ENCODE measurements at places on chromosomes 1 and 21. TPM values are rescaled to one million over a fixed set of nuclear protein-coding genes. Genes with fewer than 3 reads are reported as not detected.

Gene CLDN19
- not detected for total RNA-seq

Gene OR2T29
- not detected for total RNA-seq

Gene LDLRAD2
- not detected for total RNA-seq

Gene PTPRF
- total RNA-seq, result 7.7 TPM

Gene HOOK1
- total RNA-seq, result 7.3 TPM

Gene NCAM2
- total RNA-seq, result 5.4 TPM

Gene UTS2
- not detected for total RNA-seq

Gene CHRM3
- total RNA-seq, result 0.35 TPM

Gene HHIPL2
- total RNA-seq, result not detected

Gene PCP4L1
- total RNA-seq, result 0.60 TPM

Gene TSPEAR
- total RNA-seq, result 0.65 TPM

Gene SLC27A3
- total RNA-seq, result 13.5 TPM

Gene GBP7
- not detected for total RNA-seq

Gene VWA1
- total RNA-seq, result 20.5 TPM

Gene TMEM269
- not detected for total RNA-seq

Gene MFSD2A
- 0.65 TPM for total RNA-seq

Gene LRRN2
- total RNA-seq, result 1.5 TPM

Gene LCE2B
- total RNA-seq, result not detected

Gene DNASE2B
- total RNA-seq, result not detected

Gene SMG7
- total RNA-seq, result 45.5 TPM

Gene HSD3B2
- not detected for total RNA-seq

Gene FCGR2B
- 19.4 TPM for total RNA-seq

Gene RUNX3
- 1.8 TPM for total RNA-seq

Gene AVPR1B
- not detected for total RNA-seq

Gene LEFTY1
- total RNA-seq, result not detected

Gene NR5A2
- total RNA-seq, result 1.6 TPM

Gene TTC39A
- 22.7 TPM for total RNA-seq

Gene RAB7B
- total RNA-seq, result 1.6 TPM

Gene CDK11A
- total RNA-seq, result 20.8 TPM

Data from Right ventricle myocardium inferior (tissue), 1 donor.